ENCODE measurements at places on chromosomes 12 and 14.

DNA sequence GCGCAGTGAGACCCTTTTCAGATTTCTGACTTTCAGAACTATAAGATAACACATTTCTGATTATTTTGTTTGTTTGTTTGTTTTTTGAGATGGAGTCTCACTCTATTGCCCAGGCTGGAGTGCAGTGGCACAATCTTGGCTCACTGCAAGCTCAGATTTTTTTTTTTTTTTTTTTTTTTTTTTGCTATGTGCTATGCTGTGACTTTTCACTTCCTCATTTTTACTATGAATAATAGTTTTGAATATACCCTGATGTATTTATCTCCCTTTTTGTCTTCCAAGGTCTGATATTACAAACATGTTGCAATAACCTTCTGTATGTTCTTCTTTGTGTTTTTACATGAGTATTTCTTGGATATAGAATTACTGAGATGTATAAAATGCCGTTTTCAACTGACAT lies 658.7 kb upstream of the SEL1L start:
- no peak for DNase-seq

DNA sequence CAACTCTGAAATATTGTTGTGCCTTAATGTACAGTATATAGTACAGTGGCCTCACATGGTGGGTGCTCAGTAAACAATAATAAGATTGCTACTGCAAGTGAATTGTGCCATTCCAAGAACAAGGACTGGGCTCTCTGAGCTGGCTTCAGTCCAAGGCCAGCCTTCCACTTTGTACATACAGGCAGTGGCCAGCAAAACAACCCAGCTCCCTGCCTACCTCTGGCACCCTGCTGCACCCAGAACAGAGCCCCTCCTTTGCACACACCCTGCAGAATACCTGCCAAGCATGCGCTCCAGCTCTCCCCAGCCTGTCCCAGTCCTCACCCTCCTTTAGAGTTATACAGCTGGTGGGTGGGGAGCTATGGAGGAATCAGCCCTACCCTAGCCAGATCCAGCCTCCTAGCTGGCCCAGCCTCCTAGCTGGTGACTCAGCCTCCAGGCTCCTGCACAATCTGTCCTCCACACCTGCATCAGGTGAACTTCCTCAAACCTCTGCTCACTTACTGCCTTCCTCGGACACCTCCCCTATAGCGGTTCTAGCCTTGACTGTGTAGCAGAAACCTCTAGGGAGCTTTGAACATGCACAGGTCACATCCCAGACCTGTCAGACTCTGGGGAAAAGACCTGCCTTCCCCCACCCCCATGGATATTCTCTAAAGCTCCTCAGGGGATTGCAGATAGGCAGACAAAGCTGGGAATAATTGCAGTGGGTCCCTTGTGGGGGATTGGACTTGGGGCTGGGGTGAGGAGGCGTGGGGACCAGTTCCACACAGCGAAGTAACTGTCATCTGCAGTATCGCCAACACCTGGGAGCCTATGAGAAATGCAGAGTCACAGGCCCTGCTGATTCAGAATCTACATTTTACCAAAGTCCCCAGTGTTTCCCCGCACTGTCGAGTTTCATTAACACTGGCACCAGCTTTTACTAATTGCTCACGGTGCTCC lies 17.9 kb downstream of the ZDHHC22 start:
- DNase-seq, result no peak

DNA sequence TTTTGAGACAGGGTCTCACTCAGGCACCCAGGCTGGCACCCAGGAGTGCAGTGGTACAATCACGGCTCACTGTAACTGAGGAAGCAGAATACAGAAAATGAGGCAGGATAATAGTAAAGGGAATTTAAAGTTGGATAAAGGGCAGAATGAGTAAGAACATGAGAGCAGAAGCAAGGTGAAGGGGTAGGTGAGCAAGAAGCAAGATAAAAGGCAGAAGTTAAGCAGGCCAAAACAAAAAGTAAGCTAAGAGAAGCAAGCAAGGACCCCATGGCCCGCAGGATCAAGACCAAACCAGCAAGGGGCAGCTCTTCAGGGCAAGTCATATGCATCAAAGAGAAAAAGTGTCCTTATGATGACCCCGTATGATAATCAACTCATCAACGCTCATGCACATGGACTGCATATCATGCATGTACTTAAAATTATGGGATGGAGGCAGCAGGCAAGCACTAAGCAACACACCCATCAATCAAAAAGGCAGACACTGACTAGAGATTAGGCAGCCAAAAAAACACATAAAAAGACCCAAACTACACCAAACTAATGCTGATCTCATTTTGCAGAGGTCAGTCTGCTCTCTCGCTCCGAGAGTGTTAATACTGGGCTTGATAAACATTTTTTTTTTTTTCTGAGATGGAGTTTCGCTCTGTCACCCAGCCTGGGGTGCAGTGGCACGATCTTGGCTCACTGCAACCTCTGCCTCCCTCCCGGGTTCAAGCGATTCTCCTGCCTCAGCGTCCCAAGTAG lies 11.6 kb downstream of the TIMELESS start:
- no peak for DNase-seq

DNA sequence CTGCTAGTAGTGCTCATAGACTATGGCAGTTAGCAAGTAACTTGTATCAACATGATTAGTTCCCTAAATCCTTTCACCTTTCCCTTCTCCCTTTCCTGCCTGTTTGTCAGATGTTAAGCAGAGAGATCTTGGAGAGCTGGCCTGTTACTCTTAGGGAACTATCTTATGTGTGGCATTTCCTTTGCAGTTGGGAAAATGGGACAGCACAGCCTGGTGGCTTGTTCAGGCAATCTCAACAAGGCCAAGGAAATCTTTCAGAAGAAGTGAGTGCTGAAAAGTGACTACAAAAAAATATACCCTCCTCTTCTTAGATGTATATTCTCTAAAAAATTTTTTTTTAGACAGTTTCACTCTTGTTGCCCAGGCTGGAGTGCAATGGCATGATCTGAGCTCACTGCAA lies 7.4 kb downstream of the PARP2 start:
- DNase-seq, result peak; percentile 27

GRCh38 chr12:14373217-14373616 lies 7.7 kb downstream of the ATF7IP start:
- no peak for DNase-seq

- DNase-seq, result no peak
Observed at GRCh38 chr12:20445687-20446086, 77.3 kb downstream of the PDE3A start.

- no peak for DNase-seq
Observed at GRCh38 chr14:92702441-92702918, 45.9 kb downstream of the LGMN start.

GRCh38 chr12:1606021-1606622 lies 11.7 kb upstream of the FBXL14 start:
- peak; percentile 73 for DNase-seq

GRCh38 chr14:103221781-103222358 lies 98.6 kb downstream of the TNFAIP2 start:
- no peak for DNase-seq

DNA sequence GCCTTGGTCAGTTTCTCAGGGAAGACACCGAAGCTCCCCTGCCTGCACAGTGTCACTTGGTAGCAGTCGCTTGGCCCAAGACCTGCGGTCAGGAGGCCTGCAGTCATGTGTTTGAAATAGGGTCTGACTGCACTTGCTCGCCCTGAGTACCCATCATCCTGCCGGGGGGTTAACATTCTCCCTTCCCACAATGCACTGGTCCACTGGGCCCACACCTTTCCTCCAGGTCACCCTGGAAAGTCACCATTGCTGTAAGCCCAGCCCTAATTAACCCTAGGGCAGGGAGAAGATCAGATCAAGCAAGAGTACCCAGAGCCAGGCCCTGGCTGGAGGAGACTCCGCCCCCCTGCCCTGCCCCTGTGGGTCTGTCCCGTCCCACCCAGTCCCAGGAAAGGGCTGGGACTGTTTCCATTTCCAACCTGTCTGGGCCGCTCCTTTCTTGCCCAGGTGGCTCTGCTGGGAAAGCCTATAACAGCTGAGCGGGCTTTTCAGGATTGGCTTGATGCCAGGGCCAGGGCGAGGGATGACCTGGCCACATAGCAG lies 87.1 kb downstream of the ZFP36L1 start:
- no peak for DNase-seq

DNA sequence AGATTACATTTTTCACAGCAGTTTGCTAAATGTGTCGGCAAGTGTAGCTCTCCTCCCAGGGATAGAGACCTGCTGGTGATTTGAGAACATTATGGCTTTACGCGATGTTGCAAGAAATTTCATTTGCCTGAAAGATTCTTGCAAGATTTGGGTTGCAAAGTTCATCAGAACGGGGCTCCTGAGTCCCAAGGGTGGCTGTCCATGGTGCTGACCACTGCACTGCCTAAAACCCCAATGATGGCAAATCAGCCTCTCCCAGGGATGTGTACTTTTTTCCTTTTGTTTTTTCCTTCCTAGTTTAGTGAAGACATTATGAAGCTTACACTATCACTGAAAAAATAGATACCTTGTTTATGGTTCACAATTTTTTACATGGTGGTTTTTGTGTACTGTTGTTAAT lies 85.4 kb downstream of the WSCD2 start:
- peak; percentile 57 for DNase-seq

- DNase-seq, result peak; percentile 89
Observed at GRCh38 chr12:13425766-13426165, 229.2 kb downstream of the EMP1 start.

DNA sequence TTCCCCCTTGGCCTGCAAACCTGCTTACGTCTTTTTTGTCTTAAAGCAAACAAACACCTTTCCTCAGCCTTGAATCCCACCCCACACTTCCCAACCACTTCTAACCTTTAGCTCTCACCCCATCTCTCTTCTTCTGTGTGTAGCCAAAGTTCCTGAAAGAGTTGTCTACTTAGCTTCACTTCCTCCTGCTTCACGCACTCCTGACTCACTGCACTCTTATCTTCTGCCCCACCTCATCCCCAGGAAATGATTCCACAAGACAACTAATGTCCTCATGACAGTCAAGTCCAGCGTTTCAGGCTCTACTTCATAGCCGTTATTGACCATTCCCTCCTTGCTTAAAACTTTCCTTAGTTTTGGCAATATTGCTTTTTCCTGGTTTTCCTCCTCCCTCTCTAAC lies 22.4 kb downstream of the EIF2B2 start:
- no peak for DNase-seq

- peak; percentile 48 for DNase-seq
Observed at GRCh38 chr12:12823300-12823699, 10.2 kb downstream of the DDX47 start.

DNA sequence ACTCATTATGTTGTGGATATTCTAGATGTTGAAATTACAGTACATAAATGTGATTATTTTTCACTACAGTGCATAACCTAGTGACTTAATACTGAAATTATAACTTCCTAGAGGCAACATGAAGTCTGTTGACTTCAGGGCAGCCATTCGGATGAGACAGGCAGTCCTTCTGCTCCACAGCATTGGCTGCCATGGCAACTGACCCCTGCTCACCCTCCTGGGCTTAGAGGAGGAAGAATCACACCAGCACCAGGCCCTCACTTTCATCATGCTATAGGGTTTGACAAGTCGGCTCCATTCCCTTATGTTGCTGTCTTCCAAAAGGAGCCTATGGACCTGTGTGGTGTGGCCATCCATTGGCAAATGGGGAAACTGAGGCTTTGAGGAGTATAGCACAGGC lies 233.5 kb upstream of the TMEM132C start:
- no peak for DNase-seq

GRCh38 chr14:105171004-105171673 lies 2.6 kb upstream of the JAG2 start:
- no peak for DNase-seq

Measured in AG08395 (cell line).